NCI-H524 (cell line): ENCODE measurements at places on chromosomes 6 and 20.

DNA sequence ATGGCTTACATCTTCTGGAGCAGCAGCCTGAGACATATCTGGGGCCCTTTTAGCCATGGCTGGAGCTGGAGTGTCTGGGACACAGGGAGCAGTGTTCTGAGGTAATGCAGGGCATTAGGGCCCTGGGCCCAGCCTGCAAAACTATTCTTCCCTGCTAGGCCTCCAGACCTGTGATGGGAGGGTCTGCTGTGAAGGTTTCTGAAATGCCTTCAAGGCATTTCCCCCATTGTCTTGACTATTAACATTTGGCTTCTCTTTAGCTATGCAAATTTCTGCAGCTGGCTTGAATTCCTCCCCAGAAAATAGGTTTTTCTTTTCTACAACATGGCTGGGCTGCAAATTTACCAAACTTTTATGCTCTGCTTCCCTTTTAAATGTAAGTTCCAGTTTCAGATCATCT lies 61.5 kb downstream of the EDN1 start:
- no peak for DNase-seq

DNA sequence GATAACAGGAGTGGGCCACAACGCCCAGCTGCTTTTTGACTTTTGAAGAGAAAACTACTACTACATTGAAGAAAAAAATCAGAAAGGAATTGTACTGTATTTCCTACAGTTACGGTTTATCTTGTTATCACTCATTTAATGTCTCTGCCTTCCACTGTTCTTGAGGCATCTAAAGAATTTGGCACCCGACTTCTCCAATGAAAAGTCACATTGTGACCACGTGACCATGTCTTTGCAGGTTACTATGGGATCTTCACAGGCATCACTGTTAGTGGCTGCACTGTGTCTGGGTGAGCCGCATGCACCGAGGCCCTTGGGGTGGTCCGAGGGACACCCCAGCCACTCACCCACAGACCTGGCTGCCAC lies 26.8 kb downstream of the RRBP1 start:
- no peak for DNase-seq

GRCh38 chr6:18182568-18182967 lies 27.3 kb downstream of the KDM1B start:
- no peak for DNase-seq

- DNase-seq: no peak
These were observed 231.0 kb upstream of the GMDS start for GRCh38 chr6:2476376-2476775.

DNA sequence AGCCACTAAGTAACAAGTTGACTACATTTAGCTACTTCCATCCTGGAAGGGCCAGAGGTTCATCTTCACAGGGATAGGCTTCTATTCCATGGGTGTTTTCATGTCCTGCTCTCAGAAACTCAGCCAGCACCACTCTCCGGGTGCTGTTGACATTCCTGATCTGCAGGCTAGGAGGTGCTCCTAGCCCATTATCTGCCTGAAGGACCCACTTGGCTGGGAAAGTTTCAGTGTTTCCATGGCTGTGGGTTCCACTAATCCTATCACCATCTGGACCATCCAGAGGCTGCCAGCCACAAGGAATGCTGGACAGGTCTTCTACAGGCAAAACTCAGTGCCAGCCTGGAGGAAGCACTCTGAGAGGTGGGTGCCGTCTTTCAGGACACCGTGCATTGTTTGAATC lies 45.2 kb downstream of the HLA-G start:
- DNase-seq: peak; percentile 59

DNA sequence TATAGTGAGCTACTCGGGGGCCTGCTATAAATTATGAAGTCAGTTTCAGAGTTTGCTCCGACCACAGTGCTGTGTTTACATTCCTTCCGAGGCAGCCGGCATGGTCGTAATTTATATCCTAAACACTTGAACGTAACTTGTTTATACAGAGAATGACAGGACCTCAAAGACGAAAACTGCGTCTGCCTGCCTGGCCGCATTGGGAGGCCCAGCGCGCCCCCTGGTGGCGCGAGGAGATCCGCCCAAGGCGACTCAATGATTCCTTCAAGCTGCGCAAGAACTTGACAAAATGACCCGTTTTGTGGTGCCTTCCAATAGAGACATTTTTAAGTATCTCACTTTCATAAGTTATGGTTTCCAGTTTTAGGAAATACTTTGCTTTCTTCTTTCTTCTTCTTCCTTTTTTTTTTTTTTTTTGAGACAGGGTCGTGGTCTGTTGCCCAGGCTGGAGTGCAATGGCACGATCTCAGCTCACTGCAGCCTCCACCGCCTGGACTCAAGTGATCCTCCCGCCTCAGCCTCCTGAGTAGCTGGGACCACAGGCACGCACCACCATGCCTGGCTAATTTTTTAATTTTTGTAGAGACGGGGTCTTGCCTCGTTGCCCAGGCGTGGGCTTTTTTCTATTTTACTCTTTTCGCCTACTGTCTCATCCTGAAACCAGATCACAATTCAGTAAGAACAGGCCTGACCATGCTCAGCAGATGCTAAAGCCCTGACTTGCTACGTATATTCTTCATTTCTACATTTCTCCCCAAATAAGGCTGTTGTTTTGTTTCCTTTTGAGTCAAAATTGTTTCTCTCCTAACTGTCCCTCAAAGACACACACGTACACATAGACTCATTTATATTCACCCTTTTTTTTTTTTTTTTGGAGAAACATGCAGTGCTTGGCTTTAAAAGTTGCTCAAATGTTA lies 7.8 kb downstream of the FOXF2 start:
- peak; percentile 73 for DNase-seq

DNA sequence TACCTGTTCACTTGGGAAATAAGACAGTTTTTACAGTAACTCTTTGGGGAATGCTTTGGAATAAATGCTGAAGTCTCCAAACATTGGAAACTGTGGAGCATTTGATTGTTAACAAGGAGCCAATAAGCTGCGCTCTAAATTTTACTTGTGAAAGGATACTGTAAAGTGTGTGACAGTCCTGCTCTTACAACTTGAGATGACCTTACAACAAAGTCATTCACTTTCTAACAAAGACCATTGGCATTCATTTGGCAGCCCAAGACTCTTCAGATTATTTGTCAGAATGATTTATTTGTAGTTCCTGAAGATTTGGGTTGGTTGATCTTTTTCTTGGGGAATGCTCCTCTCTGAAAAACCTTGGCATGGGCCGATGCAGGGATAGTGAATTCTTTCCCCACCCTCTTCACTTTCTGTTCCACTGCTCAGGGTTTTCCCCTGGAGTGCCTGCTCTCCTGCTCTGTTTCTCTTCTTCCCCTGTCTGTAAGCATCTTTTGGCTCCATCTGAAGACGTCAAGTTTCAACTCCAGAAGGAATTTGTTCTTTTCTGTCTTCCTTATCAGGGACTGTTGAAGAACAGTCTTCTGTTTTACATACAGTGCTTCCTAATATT lies 116.4 kb downstream of the AKAP7 start:
- no peak for DNase-seq
